NCI-H446 treated with DMSO at 0.1 percent for 48 hours (cell line): ENCODE measurements at places on chromosomes 12 and 14.

GRCh38 chr12:42695490-42695995 is 106.0 kb upstream of the PRICKLE1 start:
- DNase-seq = no peak

- peak; percentile 72 for DNase-seq
Observed at GRCh38 chr14:53470351-53471043, 317.4 kb upstream of the DDHD1 start.

DNA sequence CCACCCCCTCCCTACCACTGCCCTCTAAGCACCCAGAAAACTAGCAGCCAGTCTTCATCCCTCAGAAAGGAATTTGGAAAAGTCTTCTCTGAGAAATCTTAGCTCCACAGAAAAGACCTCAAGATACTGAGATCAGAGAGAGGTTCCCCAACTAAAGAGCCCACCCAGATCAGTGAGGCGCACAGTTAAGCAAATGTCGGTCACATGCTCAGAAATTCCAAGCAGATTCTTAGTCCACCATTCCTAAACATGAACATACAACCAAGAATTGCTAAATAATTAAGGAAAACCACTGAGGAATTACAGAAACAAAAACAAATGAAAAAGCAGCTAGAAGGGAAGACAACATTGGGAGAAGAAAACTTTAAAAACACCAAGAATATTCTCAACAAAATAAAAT is 32.3 kb downstream of the MED13L start:
- no peak for DNase-seq

DNA sequence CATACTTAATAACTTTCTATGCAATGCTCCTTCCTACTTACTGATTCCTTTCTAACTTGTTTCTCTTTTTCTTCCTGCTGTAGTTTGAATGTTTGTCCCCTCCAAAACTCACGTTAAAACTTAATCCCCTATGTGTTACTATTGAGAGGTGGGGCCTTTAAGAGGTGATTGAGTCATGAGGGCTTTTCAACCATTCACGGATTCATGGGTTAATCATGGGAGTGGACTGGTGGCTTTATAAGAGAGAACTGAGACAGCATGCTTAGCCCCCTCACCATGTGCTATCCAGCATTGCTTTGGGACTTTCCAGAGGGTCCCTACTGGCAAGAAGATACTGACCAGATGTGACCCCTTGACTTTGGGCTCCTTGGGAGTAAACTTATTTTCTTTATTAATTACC is 66.0 kb upstream of the TRIM9 start:
- DNase-seq = no peak

DNA sequence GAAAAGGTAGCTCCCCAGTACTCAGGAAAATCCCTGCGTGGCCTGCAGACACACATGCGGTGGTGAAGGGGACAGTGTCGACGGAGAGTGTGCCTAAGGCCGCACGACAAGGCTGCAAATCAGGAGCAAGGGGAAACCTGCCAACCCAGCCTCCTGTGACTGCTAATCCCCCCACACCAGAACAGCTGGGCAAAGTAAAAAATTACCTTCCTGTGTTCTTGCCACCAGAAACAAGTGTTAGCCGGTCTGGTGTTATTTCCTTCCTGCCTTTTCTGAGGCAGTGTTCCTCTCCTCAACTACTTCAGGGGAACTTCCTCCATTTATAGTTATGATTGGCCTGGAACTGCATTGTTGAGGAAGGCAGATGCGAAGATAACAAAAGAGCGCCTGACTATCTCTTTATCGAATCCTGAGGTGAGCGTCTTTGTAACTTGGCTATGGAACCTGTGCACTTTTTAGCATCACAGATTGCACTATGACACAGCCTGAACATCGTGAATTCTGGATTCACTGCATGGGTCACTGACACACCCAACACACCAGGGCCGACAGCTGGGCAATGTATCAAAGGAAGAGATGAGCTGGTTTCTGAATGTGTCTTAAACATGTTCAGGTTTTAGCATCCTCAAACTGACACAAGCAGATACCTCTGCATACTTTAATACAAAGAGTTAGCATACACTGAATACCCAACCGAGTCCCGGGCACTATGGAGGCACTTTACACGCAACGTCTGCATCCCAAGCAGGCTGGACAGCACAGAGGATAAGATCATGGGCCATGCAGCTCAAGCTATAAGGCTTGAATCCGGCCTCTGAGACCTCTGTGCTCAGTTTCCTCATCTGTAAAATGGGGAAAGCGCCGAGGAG is 28.9 kb downstream of the SLC15A4 start:
- DNase-seq = no peak

DNA sequence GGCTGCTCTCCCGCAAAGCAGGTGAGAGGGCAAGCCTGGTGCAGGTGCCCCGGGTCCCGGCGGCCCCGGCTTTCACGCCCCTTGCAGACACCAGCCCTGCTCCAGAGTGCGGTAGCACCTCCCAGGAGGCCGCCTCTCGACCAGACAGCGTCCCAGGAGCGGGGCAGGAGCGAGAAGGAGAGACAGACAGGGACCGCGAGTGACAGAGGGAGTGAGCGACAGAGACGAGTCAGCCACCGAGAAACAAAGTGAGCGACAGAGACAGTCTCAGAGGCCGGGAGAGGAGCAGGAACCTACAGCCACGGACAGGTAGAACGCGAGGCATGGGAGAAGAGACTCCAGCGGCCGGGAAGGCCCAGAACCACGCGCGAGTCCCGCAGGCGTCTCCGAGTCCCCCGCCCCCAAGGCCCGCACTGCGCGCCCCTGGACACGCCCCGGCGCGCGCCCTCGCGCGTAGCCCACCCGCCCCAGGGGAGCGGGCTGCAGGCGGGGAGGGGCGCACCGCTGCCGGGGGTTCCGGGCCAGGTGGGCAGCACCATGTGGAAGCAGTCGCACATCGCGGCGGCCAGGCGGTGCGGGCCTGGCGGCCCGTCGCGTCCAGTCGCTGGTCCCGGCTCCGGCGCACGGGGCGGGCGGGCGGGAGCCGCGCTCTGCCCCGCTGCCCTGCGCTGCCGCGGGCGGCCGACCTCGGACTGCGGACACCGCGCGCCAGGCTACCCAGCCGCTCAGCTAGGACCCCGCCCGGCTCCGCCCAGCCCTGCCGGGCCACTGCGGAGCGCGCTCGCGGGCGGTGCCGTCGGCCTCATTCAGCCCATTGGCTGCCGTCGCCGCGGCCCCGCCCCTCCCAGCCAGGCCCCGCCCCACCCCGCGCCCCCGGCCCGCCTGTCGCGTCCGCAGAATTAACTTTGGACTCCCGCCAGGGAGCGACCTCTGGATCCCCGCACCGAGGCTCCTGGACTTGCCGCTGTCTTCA is at the start of gene AHNAK2:
AHNAK2 (minus strand) TSS at position 694 of the 973 bp plus-strand sequence; CDS start at position 557, 137 bp downstream.
- DNase-seq = peak; percentile 11

- no peak for DNase-seq
Observed at GRCh38 chr12:8018666-8019581, 13.6 kb upstream of the FOXJ2 start.

- DNase-seq = no peak
Observed at GRCh38 chr14:104881369-104881979, 16.4 kb downstream of the CEP170B start.

- no peak for DNase-seq
Observed at GRCh38 chr14:72704502-72704901, 189.4 kb downstream of the DPF3 start.

GRCh38 chr14:76191297-76191696 is 39.6 kb downstream of the GPATCH2L start:
- no peak for DNase-seq

- no peak for DNase-seq
Observed at GRCh38 chr12:99454539-99455172, 192.9 kb upstream of the GARIN6 start.

DNA sequence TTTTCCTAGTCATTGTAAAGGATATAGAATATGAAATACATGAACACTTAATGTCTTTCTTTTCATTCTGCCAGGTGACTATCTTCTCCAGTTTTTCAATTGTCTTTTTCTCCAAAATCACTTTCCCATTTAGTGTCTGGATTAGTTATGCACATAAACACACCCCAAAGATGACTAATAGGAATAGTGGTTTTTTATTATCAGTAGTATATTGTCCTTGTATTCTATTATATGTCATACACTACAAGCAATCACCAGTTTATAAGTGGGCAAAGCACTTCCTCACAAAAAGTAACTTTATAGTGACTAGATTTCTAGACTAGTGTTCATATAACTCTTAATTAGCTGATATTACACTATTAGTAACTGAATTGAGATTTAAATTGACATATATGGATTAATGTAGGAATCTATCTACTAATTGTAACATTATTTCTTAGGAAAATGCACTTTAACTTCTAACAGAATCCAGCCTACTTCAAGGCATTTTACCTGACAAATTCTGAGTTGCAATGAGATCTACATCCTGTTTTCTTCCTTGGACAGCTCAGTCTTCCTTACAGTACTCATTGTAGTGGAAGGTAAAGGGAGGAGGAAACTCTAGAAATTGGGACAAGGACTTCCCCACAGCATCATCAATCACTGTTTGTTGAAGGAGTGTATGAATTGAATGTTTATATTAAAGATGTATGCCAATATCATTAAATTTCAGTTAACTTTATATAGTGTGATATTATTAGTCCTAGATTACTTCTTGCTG is 186.1 kb upstream of the GARIN2 start:
- no peak for DNase-seq

DNA sequence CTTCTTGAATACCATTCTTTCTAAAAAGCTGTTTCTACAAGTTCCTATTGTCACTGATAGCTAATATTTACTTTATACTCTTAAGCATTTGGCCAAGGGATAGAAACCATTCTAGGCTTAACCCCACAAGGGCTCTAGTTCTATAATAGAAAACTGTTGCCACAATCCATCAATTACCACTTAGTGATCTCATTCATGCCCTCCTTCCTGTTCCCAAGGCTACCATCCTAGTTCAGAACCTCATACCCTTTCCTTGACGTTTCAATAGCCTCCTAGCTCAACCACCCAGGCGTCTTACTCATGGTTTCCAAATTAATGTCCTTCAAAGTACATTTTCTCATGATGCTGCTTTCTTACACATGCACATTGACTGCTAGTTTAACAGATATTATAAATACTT is 493.5 kb downstream of the NAV3 start:
- no peak for DNase-seq

DNA sequence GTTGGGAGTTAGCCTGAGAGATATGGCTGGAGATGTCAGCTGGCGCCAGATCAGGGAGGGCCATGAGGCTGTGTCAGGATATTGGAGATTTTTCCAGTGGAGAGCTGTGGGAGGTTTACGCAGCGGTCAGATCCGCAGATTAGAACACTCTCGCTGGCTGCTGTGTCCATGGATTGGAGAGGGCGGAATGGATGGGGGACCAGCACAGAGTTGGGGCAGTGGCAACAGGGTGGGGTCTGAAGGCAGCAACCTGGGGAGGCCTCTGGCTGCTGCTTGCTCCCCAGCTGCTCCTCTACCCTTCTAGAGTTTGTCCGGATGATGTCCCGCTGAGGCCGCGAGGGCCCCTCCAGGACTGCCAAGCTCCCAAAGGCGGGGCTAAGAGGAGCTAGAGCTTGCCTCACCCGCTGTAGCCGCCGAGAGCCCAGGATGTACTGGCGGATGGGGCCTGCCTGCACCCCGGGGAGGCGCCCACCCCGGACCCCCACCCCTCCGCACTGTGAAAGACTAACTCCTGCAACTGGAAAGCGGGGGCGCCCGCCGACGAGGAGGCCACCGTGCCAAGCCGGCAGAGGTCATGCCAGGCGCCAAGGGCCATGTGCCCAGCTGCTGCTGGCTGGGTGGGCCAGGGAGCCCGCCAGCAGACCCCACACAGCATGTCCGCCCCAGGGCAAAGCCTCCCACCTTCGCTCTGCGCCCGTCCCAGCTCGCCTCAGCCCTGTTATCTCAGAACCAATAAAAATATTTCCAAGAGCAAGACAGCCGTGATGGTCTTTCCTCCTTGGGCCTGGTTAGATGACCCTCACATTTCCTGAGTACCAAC is 20.2 kb upstream of the MLEC start:
- no peak for DNase-seq

GRCh38 chr14:54659365-54659764 is 92.4 kb downstream of the SAMD4A start:
- DNase-seq = no peak
